ENCODE measurements at places on chromosomes 16 and 17.

GRCh38 chr17:40519089-40519775 is 17.8 kb upstream of the TNS4 start:
- DNase-seq, result no peak

DNA sequence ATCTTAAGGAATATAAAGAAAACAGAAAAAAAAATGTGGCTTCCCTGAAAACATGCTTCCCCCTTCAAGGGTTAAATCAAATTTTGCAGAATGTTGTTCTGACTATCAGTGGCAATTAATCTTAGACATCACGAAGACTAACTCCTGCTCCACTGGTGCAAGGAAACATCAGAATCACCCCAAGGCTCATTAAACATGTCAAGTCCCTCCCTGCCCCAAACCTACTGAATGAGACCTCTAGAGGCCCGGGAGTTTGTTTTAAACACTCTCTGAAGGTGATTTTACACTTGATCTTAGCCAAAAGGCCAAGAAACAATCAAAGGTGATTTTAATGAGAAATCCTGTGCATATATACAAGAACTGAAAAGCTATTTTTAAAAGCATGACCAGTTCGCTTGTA is 18.3 kb downstream of the PSME3IP1 start:
- DNase-seq, result no peak

- no peak for DNase-seq
Measured at GRCh38 chr17:4485676-4486646, 12.7 kb upstream of the SPNS2 start.

DNA sequence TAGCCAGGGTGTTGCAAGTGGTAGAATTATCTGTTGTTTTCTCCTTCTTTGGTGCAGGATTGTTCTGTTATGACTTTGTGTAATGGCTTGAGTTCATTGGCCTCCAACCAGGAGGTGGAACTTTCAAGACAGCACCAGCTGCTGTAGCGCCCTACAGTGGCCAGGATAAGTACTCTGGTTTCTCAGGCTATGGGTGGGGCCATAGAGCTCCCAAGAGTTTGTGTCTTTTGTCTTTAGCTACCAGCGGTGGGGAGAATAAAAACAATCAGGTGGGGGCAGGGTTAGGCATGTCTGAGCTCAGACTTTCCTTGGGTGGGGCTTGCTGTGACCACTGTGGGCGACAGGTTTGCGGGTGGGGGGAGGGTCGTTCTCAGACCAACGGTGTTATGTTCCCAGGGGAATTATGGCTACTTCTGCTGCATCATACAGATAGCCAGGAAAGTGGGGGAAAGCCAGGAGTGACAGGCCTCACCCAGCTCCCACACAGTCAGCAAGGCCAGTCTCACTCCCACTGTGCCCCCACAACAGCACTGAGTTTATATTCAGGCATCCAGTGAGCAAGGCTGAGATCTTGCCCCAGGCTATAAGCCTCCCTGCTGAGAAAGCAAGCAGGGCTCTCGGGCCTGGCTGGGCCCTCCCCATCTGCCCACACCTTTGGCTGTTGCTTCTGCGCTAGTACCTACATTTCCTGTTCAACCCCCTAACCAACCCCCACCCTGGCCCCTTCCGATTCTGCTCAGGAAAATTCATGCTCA is 15.4 kb downstream of the ABCA10 start:
- DNase-seq, result no peak

DNA sequence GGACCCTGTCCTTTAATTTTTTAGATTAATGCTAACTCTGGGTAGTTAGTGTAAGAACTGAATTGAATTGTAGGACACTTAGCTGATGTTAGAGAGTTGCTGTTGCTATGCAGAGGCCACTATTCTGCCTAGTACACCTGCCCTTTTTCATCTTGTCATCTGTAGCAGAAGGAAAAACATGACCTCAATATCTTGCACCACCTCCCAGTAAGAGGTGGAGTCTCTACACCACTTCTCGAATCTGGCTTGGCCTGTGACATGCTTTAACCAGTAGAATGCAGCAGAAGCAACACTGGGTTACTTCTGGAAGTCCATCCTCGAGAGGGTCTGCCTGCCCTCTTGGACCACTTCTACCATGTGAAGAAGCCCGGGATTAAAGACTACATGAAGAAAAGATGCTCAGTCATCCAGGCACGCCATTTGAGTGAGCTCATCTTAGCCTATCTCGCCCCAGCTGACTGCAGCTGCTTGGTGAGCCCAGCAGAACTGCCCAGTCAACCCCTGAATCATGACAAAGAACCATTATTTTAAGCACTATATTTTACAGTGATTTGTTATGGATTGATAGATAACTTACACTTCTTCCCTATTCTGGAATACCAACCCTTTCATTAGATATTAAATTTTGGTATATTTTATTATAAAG is 153.5 kb downstream of the MYO1D start:
- DNase-seq, result no peak

GRCh38 chr17:65365169-65365568 is 196.3 kb downstream of the AXIN2 start:
- no peak for DNase-seq

DNA sequence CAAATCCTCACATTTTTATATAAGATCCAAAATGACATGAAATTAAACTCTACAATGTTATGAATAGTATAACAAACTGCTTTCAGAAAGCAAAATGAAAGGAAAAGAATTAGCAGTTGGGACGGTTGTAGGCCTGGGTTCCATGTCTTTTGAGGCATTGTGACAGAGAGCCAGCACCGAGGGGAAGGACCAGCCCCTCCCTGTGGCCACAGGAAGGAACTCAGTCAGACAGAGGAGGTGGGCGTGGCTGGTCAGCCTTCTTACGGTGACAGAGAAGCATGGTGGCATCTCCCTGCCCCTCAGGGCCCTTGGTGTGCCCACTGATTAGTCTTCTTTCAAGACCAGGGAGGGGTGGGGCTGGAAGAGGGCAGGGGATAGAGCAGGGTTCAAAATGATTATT is 5.7 kb downstream of the ZNF319 start:
- DNase-seq, result no peak

DNA sequence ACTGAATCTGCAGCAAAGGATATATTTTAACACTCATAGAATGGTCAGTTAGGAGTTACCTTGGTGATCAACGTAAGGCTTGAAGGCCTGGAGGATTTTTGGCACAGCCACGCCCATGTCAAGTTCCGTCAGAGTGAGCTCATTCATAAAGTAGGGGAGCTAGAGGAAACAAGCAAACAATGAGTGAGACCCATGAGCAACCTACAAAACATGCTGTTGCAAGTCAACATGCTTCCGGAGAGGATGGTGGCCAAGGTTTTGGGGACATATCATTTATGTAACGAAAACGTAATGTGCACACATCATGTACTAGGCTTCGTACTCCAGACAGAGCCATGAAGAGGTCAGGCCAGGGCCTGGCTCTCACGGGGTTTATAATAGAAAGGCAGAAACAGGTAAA is 41.1 kb upstream of the ERN1 start:
- no peak for DNase-seq

- no peak for DNase-seq
Measured at GRCh38 chr16:79204486-79204885, 396.1 kb downstream of the MAF start.
